ENCODE measurements at places on chromosomes 12 and 14.
A peak's percentile ranks its signal among the peaks of the same experiment; 100 is the strongest.

DNA sequence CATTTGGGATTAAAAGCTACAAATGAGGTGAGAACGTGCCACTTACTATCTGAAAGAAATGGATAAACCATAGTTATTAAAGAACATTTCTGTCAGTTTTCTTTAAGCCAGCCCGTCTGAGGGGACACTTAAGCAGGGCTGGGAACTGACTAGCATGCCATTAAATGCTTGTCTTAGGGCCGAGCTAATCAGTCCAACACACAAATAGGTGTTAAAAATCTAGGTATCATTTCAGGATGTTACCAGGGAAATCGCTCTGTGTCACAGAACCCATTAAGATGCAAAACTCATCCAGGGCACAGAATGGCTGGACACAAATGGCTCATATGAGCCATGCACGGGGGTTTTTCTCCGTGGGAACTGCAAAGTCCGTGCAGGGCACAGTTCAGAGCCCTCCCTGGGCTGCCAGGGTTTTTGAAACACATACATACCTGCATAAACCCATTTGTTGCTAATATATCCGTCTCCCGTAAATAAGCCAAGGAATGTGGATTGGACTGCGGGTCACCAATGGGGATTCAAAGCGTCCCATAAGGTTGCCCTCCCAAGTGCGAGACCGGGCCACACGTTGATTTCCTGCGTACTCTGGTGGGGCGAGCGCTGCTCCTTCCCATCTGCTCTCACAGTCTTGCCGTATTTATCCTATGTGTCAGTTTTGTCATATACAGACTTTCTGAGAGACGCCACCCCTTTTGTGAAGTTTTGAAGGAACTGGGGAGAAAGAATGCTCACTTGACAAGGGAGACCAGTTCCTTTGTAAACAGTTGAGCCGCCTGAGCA, 5.4 kb upstream of the GSC start:
- DNase-seq = no peak

DNA sequence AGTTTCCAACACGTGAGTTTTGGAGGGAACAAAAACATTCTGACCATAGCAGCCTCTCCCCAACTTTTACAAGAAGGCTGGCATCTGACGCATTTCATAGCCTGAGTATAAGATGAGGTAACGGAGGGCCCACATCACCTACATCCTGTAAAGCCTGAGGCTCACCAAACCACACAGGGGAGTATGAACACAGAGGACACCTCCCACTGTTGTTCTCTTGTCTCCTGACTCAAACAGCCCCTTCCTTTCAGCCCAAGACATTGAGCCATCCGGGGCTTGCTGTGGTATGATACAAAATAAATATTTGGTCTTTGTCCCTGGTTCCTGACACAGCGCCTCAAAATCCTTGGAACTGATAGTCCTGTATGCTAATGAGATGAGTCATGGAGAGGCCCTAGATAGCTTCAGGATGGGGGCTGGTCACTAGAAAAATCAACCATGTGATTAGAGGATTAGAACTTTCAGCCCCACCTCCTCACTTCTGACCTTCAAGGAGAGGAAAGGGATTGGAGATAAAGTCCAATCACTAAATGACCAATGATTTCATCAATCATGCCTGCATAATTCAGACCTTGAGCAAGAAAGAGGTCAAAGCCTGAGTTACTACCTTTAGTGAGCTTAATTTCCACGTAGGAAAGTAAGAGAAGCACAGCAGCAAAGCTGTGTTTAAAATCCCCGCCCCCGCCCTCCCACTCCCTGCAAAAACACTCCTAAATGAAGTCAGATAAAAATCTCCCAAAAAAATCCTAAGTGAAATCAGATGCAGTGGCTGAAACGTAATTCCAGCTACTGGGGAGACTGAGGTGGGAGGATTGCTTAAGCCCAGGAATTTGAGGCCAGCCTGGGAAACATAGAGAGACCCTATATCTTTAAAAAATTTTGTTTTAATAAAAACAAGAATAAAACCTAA, 236.4 kb downstream of the PCNX1 start:
- peak; percentile 68 for DNase-seq

DNA sequence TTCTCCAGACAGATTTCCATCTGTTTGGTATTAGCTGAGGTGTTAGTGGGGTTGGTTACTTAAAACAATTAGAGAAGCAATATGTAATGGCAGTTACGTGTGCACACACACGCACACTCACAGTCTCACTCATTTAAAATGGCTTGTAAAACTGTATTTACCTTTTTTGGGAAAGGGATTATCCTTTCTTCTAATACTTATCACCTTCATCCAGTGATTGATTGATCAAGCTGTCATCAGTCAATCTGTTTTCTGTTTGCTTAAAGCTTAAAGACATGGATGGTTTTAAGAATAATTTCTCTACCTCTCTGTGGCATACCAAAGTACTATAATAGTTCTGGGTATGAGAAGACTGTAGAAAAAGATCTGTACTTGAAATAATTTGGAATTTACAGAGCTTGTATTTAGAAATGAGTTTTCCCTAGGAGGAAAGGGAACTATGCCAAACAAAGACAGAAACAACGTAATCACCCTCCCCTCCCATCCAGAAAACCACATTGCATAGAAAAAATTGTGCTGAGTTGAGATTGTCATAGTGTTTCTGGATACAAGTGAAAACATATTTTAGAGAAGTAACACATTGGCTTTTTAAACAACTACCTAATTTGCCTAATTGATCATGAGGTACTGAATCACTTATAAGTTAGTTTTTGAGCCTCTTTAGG, 455.8 kb downstream of the PCNX1 start:
- DNase-seq = peak; percentile 87

DNA sequence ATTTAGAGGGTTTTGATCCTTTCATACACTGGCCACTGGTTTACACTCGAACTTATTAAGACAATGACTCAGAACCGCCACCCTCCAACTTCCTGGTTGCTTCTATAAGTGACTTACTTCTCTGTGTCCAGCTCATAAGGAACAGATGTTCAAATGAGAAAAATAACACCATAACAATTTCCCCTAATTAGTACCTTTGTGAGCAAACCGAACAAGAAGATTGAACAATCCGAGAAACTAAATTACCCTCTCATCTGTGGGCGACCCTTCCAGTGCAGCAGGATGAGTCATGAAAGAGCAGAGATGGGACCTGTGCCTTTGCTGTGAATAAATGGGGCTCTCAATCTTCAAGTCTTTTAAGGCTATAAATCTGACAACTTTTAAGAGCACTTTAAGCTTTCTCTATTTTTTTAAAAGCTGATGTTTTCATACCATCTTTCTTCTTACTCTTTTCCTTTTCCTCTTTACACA, 146.8 kb upstream of the RASSF8 start:
- DNase-seq = peak; percentile 64

GRCh38 chr14:50387548-50387947, 9.1 kb downstream of the CDKL1 start:
- DNase-seq = no peak

All from choroid plexus epithelial cell (primary cell).